Activated CD4-positive, alpha-beta T cell treated with anti-CD3 and anti-CD28 coated beads for 36 hours (primary cell): ENCODE measurements at places on chromosomes 6 and 20.

GRCh38 chr20:10947726-10948125 lies 273.9 kb upstream of the JAG1 start:
- DNase-seq: no peak

- peak; percentile 98 for DNase-seq
Observed at GRCh38 chr20:44960103-44960852, at the start of gene TOMM34. TOMM34 (minus strand) TSS chr20:44960397; CDS start chr20:44960333, 64 bp downstream.

DNA sequence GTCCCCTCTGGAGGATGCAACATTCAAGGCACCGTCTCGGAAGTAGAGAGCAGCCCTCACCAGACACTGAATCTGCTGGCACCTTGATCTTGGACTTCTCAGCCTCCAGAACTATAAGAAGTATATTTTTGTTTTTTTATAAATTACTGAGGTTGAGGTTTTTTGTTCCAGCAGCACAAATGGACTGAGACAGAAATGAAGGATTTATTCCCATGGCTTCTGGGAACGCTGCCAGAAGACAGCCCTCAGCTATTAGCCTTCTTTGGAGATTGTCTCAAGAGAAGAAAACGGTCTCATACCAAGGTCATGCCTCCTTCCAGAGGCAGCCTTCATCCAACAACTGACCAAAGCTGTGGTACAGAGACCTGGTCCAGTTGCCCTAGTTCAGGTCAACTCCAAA lies 85.4 kb downstream of the CHMP4B start:
- no peak for DNase-seq

- DNase-seq: no peak
Observed at GRCh38 chr6:170211404-170212025, 79.4 kb downstream of the DLL1 start.
